Stimulated activated CD4-positive, alpha-beta T cell treated with anti-CD3 and anti-CD28 coated beads, Interleukin-1b, Interleukin-23, amount 100 ng/mL, for 24 hours (primary cell): ENCODE measurements at places on chromosomes 12 and 14.

- DNase-seq: no peak
These were observed 86.2 kb upstream of the MYL2 start for GRCh38 chr12:111006621-111007020.

DNA sequence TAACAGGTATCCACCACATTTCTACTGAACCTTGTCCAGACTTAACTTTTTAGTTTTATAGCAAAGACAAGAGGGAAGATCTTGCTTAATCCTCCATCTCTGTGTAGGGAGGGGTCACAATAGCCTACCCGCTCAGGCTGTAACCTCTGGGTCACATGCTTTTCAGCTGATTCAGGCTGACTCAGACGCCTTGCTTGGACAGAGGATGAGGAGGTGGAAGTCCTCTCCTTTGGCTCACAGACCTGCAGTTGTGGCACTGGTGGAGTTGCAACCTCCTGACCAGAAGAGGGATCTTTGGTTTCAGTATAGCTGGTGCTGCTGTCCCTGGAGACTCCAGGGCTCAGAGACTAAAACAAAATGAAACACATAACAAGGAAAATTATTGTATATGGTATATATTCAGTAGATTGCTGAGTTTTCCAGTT lies 16.2 kb downstream of the ACIN1 start:
- no peak for DNase-seq

GRCh38 chr12:67741270-67741669 lies 92.7 kb downstream of the DYRK2 start:
- no peak for DNase-seq

DNA sequence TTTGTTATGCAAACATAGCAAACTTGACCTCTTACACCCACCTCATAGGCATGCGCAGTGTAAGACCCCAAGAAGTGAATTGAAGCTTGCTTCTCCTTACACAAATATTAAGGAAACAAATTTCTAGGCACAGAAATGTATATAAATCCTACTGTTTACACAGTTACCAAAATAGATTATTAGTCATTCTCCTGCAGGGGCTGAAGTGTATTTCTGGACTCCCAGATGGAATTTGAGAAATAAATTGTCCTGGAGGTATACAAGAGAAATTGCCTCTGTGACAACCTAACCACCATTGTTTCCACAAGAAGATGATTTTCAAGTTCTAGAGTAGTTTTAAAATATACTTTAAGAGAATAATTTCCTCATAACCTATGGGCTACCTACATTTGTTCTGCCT lies 656.0 kb upstream of the MDGA2 start:
- DNase-seq: no peak

DNA sequence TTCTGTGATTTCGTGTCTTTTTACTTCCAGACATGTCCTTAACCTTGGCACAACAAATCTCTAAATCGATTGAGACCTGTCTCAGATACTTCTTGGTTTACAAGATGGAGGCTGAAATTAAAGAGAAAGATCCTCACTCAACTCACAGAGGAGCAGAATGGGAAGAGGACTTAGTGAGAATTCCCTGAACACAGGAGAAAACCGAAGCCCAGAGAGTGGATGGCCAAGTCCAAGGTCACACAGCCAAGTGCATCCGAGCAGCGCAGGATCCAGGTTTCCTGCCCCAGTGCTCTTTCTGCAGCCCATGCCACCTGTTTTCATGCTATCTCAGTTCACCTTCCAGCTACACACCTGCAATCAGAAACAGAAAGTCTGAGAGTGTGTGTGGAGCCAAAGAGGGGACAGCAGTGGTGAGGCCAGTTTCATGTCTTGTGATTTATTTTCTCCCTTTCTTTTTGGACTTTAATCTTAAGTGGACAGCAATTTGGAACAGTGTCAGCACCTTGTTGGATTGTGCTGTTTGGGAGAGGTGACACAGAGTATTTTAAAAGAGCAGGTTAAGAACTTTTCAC lies 22.9 kb upstream of the TCL1B start:
- no peak for DNase-seq

DNA sequence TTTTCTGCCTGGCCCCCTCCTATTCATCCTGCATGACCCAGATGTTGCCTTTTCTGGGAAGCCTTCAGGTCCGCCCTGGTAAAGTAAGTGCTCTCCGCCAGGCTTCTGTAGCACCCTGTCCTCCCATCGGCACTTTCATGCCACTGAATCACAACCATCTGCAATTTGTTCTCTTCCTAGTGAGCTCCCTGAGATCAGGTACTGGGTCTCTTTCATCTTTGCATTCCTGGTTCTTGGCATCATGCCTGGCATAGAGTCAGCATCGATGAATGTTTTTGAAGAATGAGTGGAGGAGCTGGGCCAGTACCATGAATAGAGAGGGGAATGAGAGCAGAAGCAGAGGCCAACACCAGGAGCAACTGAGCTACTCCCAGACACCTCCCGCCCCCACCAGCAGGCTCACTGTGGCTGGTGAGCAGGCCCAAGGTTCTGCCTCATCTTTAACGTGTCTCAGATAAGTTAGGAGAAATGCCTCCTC lies 13.1 kb downstream of the ZDHHC22 start:
- no peak for DNase-seq

DNA sequence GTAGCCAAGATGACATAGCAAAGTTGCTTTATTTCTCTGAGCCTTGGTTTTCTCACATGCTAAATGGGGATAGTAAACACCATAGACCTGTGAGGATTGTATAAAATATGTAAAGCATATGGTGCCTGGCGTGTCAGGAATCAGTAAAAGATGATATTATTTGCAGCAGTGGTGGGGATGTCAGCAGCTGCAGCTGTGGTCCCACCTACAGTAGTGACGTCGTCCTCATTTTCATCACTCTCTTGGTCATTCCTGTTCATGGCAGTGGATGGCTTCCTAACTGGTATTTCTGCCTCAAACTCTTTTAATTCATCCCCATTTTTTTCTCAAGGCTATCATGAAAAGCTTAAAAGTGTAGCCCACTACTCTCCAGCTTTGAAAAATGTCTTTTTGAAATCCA lies 12.1 kb downstream of the BMAL2 start:
- no peak for DNase-seq

DNA sequence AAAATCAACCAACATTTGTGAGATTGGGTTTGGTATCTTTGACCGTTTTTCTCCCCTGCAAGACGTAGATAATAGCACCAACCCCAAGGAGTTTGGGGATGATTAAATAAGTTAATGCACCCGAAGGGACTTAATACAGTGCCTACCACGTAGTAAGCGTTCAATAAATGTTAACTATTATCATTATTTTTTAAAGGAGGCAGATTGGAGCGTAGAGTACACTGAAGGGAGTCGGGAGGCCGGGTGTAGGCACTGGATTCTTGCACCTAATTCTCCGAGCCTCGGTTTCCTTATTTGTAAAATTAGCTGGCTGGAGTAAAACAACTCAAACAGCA lies 367 bp upstream of the FRS2 start:
- DNase-seq: no peak

DNA sequence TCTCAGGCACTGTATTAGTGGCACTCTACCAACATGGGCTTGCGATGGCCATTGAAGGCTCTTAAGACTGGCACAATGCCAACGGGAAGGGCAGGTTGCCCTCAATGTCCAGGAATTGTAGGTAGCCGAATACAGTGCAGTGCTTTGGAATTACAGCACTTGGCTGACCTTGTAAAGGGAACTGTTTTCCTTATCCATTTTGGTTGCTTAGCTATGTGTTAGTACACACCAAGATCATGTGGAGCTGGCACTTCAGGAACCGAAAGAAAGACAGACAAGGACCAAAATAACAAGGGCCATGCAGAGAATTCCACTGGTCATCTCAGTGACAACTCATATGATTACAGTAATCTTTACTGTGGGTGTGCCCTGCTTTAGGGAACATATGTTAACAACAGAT lies 72.7 kb downstream of the DYRK2 start:
- no peak for DNase-seq

GRCh38 chr14:74801396-74801795 lies 38.3 kb downstream of the YLPM1 start:
- DNase-seq: no peak

GRCh38 chr12:75480469-75480949 lies at the start of gene GLIPR1:
TSS of gene GLIPR1 (plus strand) at chr12:75480755. CDS start at chr12:75480881, 126 bp downstream.
- DNase-seq: peak; percentile 32

DNA sequence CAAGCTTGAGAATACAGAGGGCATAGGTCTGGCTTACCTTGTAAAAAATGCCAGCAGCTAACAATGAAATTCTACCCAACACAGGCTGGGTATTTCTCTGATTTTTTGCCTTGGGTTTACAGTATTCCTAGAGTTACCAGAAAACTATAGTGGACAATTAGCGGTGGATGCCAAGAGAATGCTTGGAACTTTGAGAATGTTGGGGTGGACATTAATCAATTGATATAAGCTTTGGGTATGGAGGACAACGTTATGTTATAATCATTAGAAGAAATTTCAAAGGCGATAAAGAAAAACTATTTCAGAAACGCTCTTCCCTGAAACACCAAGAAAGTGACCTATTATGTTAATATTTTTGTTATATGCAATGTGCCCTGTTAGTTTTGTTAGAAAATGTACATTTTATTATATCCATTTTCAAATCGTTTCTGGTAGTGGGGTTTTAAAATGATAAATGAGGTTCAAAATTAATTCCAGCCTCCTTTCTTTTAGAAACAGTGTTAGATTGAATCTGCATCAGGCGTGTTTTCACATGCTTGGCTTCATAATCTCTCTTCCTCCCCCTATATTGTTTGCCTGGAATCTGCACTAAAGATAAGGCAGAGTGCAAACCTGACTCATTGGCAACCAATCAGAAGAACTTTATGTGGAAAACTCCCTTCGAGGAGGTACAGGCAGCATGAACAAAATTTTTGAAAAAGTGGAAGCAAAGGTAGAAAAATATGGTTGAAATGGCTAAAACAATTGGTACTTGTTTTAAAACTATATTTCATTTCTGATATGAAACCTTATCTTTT lies 1.4 kb upstream of the PTPRQ start:
- DNase-seq: no peak
